ENCODE measurements at places on chromosomes 3 and 15.

GRCh38 chr3:30655187-30655812, 48.9 kb downstream of the TGFBR2 start:
- DNase-seq, result no peak

DNA sequence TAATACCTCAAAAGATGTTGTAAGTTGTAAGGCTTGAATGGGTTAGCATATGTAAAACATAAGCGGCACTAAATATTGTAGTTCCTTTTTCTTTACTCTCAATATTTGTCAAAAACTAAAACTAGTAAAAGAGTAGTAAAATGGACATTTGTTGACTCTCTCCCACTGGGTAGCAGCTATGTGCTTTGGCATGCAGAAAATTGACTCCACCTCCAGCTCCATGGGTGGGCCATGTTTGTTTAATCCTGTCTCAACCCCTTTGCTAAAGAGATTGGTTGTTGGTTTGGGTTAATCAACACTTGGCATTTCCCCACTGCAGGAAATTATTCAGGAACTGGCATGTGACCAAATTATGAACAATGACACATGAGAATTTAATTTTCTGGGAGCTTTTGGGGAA, 114.8 kb downstream of the EOMES start:
- no peak for DNase-seq

GRCh38 chr3:64957408-64958198, 269.8 kb upstream of the ADAMTS9 start:
- no peak for DNase-seq

GRCh38 chr3:54331341-54331740, 209.0 kb downstream of the CACNA2D3 start:
- DNase-seq, result no peak

GRCh38 chr15:61916104-61916503, 144.1 kb downstream of the VPS13C start:
- no peak for DNase-seq

- DNase-seq, result no peak
Measured at GRCh38 chr3:141432904-141433303, 53.9 kb upstream of the RASA2 start.

GRCh38 chr15:61146931-61147230, 82.2 kb downstream of the RORA start:
- no peak for DNase-seq

DNA sequence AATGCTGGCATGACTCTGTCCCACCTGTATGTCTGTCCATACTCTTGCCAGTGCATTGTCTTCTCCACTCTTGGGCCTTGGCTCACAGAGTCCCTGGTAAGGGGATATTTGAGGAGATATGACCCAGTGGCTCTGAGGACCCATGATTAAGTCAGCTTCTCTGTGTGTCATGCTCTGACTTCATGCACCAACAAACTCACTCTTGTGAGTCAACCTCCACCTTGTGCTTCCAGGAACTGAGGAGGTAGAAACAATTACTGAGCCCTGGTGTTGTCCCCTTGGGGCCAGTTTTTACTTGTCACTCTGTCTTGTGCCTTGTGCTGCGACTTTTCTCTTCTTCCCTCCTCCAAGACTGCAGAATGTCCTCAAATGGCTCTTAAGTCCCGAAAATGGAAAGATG, 127.1 kb downstream of the ABHD5 start:
- no peak for DNase-seq

DNA sequence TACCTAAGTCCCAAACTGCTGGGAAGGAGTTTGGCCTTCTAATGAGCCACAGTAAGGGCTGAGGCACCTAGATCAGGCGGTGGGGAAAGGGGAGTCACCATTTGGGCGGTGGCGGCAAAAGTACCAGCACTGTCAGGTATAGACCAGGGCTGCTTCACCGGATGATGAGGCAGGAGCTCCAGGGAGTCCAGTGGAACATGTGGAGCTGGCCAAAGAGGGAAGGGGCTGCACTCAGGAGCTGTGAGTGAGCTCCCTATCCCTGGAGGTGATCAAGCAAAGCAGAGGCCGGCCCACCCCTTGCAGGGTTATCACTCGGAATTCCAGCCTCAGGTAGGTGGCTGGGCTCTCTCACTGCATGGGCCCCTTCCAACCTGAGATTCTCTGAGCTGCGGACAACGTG, 108.4 kb downstream of the SEC22A start:
- no peak for DNase-seq

GRCh38 chr15:49686599-49686998, 65.8 kb downstream of the DTWD1 start:
- DNase-seq, result no peak

All from T47D (cell line).